NCI-H2081 (cell line): ENCODE measurements at places on chromosomes 6 and 20.

- no peak for DNase-seq
Observed at GRCh38 chr6:133286765-133287164, 45.6 kb downstream of the EYA4 start.

DNA sequence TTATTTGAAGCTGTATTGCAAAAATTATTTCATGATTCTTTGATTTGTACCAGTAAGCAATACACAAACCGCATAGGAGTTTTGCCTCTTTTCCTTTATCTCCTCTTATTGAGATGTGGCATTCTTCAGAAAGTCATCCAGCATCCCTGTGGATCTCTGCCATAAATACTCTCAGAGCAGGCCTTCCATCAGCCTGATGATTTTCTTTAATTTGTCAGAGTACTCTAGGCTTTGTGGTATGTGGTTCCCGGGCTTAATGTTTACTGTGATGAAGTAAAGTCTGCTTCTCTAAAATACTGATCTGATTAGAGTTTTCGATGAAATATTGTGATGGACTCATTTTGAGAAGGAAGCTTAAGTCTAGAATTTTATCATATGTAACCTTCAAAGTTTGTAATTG is 31.1 kb upstream of the SLC35D3 start:
- DNase-seq, result no peak

- DNase-seq, result peak; percentile 69
Observed at GRCh38 chr20:11076434-11077105, 402.8 kb upstream of the JAG1 start.

GRCh38 chr20:51275826-51276225 is 252.9 kb upstream of the KCNG1 start:
- no peak for DNase-seq

GRCh38 chr6:11033825-11034224 is 10.3 kb downstream of the ELOVL2 start:
- DNase-seq, result no peak

DNA sequence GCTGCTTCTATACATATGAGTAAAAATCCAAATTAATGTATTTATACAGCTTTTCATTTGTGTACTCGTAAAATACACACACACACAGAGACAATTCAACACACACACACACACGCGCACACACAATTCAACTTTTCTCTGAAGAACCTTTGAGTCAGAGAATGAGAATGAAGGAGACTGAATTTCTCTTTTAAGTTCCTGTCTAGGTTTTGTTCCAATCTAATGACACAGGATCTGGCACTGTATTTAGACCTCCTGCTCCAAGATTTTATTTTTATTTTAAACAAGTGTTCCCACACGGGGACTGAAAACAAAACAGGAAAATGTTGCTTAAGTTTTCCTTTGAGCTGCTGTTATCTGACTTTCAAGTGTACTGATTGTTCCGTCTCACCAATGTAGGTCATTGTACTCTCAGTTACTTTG is 250.8 kb downstream of the LAMA2 start:
- DNase-seq, result no peak

GRCh38 chr6:104656235-104656634 is 203.5 kb downstream of the HACE1 start:
- no peak for DNase-seq

DNA sequence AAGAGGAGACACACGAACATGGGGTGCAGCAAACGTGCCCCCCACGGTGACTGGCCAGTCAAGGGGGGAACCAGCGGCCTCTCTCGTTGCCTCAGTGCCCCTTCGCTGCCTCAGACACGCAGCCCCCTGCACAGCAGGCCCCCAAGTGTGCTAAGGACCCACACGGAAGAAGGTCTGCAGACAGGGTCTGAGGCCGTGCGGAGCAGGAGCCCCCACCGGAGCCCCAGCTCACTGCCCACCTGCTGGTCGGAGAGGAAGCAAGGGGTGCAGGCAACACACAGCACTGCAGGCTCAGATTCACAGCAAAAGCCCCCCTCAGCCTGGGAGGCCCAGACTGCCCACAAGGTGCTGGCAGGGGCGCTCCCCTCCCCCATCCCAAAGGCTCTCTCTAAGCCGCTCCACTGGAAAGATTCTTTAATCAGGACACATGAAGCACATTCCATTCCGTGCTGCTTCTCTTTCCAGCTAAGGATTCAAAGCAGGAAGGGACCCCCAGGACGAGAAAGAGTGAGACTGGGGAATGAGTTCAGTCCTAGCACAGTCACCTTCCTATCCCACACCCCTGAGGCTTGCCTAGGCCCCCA is 105.1 kb downstream of the SLC23A2 start:
- no peak for DNase-seq

GRCh38 chr6:71333697-71334096 is 45.1 kb downstream of the OGFRL1 start:
- no peak for DNase-seq

- no peak for DNase-seq
Observed at GRCh38 chr6:39855356-39855995, 63.3 kb downstream of the DAAM2 start.
